ENCODE measurements at places on chromosomes 16 and 17.

DNA sequence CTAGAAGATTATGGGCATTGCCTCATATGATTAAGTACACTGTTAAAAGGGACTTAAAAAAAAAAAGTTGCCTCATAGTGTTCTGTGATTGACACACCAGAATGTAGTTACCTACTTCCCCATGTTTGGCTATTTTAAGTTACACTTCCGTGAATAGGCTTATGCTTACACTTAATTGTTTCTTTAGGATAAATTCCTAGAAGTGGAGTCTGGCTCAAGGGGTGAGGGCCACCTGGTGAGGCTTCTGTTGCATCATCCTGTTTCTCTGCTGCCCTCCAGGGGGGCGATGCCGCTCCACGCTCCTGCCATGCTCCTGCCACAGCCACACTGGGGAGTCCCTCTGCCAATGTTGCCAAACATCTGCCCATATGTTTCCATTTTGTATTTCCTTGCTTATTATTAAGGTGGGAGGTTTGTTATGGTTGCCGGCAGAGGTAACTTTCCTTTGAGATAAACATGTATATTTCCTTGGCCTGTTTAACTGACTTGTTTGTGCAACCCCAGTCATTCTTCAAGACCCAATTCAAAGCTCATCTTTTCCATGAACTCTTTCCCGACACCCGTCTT is 73.1 kb downstream of the KSR1 start:
- DNase-seq = peak; percentile 43

GRCh38 chr16:52805559-52806168 is 247.0 kb downstream of the CHD9NB start:
- no peak for DNase-seq

DNA sequence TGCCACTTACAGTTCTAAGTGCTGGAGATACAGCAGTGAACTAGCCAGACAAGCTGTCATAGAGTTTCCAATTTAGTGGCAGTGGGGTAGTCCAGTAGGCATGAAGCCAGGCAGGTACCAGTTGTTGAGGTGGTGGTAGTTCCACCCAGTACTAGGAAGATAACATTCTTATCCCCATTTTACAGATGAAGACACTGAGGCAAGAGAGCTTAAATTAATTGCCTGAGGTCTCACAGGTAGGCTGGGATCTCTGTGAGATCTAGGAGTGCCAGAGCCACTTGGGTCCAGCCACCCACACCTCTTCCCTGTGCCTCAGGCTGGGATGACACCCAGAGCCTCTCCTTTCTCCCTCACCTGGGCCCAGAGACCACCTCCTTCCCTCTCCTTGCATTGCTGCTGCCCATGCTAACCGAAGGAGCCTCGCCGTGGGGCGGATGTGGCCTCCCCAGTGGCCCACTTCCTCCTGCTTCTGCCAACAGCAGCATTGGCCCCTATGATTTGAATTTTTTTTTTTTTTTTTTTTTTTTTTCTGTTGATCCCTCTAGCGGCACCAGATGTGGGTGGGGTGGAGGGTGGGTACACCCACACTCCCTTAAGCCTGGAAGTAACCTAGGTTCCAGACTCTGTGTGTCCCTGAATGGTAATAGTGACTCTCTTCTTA is 114.0 kb downstream of the PRKCB start:
- no peak for DNase-seq

DNA sequence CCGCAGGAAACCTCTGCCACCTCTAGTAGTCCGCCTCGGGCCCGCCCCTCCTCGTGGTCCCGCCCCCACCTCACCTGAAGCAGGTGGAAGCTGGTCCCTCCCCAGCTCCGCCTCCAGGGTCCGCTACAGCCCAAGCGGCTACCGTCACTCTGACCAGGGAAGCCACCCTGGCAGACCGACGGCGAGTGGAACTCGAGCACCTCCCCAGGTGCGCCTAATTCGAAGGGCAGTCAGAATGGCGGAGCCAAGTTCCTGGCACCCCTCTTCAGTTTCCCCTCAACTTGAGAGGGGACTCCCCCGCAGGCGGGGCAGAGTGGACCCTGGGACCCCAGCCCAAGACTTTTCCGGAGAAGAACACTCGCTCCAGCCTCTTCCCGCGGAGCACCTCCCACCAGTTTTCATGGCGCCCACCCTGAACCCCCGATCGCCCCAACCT is 507 bp downstream of the FHOD1 start:
- peak; percentile 56 for DNase-seq

DNA sequence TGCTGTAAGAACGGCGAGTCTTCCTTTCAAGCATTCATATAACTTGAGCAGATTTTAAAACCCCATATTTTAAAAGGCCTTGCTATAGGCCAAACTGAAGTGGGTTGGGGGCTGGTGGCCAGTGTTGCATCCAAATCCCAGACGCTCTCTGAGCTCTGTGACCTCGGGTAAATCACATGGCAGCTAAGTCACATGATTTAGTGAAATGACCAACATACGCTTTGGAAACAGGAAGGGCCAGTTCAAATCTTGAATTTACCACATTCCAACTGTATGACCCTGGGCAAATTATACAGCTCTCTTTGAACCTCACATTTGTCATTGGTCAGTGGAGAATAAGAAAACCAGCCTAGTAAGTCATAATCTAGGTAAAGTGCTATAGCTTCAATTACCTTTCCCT is 519.3 kb downstream of the HAPSTR1 start:
- no peak for DNase-seq

DNA sequence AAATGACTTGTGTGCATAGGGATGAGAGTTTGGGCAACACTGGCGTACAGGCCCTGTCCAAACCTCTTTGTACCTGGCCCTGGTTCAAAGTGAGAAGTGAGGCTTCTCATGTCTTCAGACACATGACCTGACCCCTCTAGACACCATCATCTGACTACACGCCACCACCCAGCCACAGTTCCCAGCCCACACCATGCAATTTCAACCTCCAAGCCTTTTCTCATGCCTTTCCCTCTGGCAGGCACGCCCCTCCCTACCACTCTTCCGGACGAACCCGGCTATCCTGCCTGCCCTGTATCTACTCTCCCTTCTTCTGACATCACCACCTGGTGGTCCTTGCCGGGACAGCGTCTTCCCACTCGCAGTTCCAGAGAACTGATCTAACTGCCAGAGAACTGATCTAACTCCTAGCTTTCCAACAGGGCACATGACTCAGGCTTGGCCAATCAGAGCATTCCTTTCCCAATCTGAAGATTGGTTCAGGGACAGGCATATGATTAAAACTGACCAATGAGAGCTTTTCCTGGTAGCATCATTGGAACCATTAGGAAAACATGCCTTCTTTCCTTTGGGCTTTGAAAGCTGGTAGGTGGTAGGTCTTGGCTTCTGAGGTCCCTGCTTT is 27.1 kb upstream of the IL21R start:
- peak; percentile 66 for DNase-seq

GRCh38 chr16:86949116-86949515 is 368.1 kb downstream of the C16orf95 start:
- no peak for DNase-seq

DNA sequence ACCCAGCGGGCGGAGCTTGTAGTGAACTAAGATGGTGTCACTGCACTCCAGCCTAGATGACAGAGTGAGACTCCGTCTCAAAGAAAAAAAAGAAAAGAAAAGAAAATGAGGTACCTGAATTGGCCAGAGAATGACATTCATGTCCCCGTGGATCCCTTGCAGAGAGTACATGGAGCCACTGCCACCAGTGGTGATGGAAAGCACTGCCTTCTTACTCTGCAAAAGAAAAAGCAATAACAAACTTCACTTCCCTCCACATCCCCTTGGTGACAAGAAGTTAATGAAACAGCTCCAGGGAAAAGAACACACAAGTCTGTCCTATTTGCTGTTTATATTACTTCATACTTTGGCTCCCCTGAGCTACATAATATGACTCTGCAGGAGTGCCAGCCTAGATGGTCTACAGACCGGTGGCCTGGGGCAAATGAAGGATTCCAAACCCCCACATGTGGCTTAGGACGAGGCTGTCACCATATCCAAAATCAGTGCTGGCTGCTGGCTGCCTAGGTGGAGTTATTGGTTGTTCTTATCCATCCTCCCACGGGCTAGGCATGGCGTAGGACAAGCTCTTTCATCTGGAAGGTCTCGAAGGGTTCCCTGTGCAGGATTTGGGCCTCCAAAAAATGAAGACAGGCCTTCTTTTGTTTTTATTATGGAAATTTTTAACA is 13.3 kb downstream of the NQO1 start:
- no peak for DNase-seq

All from right lung (tissue), 10 donors.